ENCODE measurements at places on chromosomes 12 and 14. TPM values are rescaled to one million over a fixed set of nuclear protein-coding genes. Genes with fewer than 3 reads are reported as not detected.

GRCh38 chr12:61780435-61780834 lies 479.8 kb upstream of the USP15 start:
- no peak for DNase-seq

GRCh38 chr12:45166056-45166455 lies 49.8 kb upstream of the ANO6 start:
- no peak for DNase-seq

DNA sequence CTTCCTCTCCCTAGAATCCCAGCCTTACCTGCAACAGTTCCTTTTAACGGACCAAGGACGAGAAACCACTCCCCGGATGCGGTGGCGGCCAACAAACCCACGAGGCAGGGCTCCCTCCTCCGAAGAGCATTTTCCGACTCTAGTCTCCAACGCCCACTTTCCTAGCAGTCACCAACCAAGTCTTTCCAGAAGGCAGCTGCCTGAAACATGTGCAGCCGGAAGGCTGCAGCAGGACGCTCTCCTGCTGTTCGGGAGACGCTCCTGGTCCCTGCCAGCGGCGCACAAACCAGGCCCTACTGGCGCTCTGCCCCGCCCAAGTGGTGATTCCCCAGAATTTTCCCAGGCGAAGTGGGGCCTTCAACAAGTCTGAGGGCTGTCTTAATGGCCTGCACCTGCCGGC lies 21.1 kb upstream of the ADAM20 start:
- DNase-seq, result no peak

- no peak for DNase-seq
Observed at GRCh38 chr14:50800032-50800431, 30.9 kb downstream of the NIN start.

DNA sequence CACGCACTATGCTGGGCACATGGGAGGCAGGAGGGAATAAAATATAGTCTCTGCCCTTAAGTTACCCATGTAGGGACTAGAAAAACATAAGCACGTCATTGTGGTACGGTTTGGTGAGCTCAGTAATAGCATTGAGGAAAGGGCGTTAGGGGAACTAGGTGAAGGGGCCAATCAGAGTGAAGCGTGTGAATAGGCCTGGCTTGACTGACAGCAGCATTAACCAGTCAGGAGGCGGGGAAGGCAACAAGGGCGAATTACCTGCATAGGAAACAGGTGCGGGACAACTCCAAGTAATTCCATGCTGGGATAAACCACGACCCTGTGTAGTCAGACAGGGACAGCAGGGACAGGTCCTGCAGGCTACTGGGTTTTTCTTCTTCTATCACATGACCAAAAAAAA lies 107.7 kb downstream of the UNC79 start:
- no peak for DNase-seq

DNA sequence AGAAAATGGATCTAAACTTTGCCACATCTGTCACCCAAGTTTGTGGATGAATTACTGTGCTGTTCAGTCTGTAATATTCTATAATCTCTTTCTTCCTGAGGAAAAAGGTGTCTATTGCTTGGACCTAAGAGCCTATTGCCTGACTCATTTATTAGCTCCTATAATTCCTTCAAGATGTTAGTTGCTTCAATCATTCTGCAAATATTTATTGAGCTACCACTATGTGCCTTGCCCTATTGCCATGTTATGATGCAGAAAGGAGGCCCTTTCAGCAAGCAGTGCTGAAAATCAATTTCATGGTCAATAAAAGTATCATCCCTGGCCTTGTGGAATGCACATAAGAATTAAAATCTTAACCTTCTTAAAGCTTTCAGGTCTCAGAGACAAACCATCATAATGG lies 113.6 kb downstream of the CCER1 start:
- no peak for DNase-seq

DNA sequence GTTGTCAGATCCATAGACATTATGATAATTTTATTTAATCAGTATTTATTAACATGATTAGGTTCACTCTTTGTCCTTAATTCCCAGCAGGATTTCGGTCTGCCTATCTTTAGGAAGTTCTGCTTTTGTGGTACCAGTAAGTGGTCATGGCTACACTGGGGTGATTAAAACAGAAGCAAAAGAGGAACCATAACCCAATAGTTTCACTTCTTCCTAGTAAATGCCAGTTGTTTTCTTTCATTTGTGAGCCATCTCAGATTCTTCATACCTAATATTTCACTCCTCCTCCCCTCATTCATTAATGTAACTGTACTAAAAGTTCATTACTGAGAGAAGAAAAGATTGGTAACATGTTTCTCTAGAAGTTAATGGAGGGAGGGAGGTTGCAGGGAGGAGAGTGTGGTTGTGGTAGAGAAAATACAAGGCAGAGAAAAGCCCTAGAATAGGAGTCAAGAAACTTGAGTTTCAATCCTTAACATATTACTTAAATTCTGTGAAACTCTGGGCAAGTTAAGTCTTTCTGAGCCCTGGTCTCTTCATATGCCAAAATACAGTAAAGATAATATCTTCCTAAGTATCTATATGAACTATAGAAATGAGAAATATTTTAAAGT lies 101.2 kb downstream of the PEBP1 start:
- peak; percentile 19 for DNase-seq

DNA sequence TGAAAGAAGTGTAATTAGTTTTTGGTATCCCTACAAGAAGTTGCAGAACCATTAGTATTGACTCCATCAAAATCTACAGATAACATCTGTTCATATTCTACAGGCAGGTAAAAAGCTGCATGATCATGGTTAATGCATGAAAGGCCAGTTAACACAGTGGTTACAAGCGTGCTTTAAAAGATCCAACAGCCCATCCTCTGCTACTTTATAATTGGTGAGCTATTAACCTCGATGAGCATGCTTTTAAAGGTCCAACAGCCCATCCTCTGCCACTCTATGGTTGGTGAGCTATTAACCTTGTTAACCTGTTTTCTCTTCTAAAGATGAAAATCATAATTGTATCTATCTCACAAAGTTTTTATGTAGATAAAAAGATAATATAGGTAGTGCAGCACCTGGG lies 289.3 kb downstream of the DUSP6 start:
- no peak for DNase-seq

DNA sequence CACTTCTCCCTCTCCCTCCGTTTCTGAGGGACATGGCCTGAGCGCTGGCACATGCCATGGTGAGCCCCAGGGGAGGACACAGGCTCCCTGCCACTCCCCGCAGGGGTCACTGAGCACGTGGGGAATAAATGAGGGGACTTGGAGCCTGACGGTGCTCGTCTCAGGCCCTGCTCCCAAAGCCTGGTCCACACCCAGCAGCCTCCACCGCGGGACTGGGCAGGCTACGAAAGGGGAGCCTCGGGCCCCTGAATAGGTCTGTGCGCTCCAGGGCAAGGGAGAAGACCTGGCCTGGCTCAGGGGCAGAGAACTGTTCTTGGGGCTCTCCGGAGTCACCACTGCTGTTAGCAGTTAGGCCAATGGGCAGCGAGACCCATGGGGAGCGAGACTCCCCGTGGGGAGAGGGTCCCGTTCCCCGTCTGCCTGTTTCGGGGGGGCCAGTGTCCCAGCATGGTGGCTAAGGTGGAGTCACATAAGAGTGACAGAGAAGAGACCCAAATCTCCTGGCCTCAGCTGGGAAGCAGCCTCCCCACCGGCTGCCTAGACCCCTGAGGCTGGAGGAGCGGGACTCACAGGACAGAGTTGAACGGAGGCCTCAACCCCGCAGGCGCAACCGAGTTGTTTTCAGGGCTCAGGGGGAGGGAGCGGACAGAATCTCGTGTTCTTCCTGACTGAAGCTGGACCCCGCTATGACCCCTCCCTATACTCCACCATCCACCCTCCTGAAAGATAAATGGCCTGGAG lies 329.8 kb upstream of the SFSWAP start:
- DNase-seq, result no peak

DNA sequence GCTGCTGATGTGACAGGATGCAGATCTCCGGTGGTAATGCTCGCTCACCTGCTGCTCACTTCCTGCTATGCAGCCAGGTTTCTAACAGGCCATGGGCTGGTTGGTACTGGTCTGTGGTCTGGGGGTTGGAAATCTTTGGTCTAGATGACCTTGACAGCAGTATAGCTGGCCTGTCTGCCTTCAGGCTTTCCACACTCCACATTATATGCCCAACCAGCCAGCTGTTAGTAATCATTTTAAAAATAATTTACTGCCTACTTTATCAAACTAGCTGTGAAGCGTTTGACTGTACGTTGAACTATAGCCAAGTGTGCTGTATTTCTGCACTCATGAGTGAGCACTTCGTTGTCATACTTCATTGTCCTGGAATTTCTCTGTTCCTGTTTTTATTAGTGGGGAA lies 424.0 kb upstream of the GARIN6 start:
- DNase-seq, result no peak

GRCh38 chr12:104752016-104752415 lies 206.1 kb downstream of the SLC41A2 start:
- DNase-seq, result no peak

DNA sequence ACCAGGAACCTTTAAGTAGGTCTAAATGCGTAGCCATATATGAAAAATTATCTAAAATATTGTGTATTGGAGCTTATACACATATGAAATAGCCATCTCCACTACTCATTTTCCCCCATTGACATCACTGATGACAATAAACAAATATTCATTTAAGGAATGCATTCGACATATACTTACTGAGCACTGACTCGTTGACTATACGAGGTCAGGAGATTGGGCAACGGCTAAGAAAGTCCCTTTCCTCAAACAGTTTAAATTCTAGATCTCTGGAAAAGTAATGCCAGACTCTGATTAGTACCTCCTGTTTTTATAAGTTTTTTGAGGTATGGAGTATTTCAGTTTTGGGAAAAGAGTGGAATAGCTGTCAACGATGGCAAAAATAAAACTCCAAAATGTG lies 139.4 kb upstream of the DIO2 start:
- no peak for DNase-seq

DNA sequence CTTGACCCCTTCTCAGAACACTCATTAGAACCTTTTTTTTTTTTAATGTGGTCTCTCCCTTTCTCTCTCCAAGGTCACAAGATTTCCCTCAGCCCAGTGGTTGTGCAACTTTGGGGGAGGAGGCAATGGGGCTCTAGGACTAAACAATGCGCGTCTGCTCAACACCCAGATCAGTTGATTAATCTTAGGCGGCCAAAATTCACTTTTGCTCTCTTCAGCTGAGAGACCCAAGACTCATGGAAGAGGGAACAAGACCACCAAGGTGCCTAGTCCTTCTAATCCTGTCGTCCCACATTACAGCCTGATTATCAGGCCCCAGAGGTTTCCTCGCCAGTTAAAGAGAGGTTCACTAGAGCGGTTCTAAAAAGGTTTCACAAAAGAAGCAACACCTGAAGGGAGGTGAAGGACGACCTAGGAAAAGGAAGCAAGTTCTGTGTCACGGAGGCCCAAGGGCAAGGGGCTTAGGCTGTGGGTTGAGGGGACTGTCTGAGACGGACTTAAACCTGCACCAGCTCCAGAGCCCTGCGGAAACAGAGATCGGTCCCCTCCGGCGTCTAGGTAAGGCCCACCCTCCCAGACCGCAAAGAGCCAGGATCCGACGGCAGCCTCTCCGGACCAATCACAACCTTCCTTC lies 824 bp upstream of the TARBP2 start:
- peak; percentile 82 for DNase-seq

- DNase-seq, result no peak
Observed at GRCh38 chr12:34108405-34108803, 86.1 kb downstream of the ALG10 start.

- DNase-seq, result no peak
Observed at GRCh38 chr14:91041450-91041849, 19.0 kb downstream of the RPS6KA5 start.

DNA sequence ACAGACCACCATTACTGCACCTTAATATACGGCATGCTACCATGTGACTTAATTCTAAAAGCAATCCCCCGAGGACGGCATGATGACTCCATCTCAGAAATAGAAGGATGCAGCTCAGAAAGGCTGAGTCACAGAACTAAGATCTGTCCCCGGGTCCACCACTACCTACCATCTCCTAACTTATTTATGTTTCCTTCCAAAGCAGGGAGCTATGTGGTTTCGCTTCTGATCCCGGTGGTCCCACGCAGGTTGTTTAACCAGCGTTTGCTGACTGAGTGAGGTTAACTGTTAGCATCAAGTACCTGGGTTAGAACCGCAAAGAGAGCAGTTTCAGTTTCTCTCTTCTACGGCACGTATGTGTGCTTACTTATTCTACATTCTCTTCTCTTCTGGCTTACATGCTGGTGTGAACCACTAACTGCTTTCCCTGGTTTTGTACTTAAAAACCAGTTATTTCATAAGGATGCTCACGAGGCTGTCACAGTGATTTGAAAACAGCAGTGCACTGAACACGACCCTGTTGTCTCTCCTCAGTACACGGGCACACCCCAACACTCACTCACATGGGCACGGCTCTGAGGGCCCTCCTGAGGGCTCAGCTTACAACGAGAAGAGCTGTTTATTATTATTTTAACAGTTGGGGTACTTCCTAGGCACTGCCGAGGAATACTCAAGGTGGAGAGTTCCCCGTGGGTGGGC lies 66.7 kb downstream of the CCDC88C start:
- no peak for DNase-seq

- peak; percentile 88 for DNase-seq
Observed at GRCh38 chr12:50174971-50175715, 8.0 kb upstream of the CERS5 start.

- peak; percentile 42 for DNase-seq
Observed at GRCh38 chr14:20848316-20848954, 42.8 kb upstream of the RNASE3 start.

- DNase-seq, result peak; percentile 59
Observed at GRCh38 chr12:100718187-100718586, 76.4 kb upstream of the ANO4 start.

- DNase-seq, result no peak
Observed at GRCh38 chr14:86619726-86620125, 1089.8 kb downstream of the FLRT2 start.

RND1 gene
- 5.8 TPM for total RNA-seq

KRT74 gene
- total RNA-seq, result 3.4 TPM

SLC25A47 gene
- not detected for total RNA-seq

RNF212B gene
- total RNA-seq, result not detected

PPP1R1A gene
- 2.9 TPM for total RNA-seq

SOAT2 gene
- not detected for total RNA-seq

HNF1A gene
- 2.2 TPM for total RNA-seq

SIX6 gene
- 1.2 TPM for total RNA-seq
